ENCODE measurements at places on chromosomes 1 and 21.
A peak's percentile ranks its signal among the peaks of the same experiment; 100 is the strongest.

DNA sequence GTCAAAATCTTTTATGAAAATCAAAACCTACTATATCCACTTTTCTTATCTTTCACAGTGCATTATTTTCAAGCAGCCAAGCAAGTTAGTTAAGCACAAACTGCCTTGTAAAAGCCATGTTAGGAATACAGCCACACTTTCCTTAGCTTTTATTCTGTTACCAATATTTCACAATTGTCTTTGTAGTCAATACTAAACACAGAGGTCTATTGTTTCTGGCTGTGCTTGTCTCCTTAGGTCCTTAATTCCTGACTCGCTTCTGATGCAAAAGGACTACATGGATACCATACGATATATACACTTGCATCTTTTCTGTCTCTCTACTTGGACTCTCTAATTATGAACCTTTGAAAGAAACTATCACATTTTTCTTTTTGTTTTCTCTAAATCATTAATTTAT lies 331.8 kb downstream of the NEGR1 start:
- DNase-seq: no peak

DNA sequence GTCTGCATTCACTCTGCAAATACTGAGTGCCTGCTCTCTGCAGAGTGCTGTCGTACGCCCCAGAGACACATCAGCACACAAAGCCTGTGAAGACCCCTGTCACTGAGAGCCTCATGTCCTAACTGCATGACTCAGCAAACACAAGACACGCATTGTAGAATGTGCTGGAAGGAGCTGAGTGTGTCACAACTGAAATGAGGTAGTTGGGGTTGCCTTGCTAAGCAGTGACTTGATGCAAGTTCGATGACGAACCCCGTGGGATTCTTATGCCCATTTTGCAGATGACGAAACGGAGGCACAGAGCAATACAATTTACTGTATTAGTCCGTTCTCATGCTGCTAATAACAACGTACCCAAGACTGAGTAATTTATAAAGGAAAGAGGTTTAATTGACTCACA lies 65.1 kb downstream of the RIPK4 start:
- no peak for DNase-seq

GRCh38 chr1:86852289-86852688 lies 61.6 kb downstream of the SELENOF start:
- no peak for DNase-seq

DNA sequence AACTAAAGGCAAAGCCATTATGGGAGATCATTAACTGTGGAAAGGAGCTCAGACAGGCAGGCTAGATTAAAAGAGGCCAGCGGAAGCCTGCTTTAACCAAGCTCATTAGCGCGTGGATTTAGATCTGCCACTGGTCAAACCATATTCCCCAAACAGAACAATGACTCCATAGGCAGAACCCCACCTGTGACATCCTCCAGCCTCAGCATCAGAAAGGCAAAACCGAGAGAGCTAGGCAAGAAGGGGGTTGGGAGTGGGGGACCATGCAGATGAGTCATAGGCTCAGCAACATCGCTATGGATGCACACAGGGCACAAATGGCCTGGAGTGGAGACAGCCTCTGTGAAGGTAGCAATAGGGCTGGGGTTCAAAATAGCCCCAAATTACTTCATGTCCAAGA lies 20.6 kb downstream of the MKNK1 start:
- DNase-seq: no peak

- no peak for DNase-seq
Measured at GRCh38 chr1:49187056-49187455, 410.4 kb upstream of the BEND5 start.

- peak; percentile 63 for DNase-seq
Measured at GRCh38 chr21:46459356-46460112, 843 bp downstream of the DIP2A start.

GRCh38 chr1:117879284-117879683 lies 50.1 kb downstream of the GDAP2 start:
- no peak for DNase-seq

DNA sequence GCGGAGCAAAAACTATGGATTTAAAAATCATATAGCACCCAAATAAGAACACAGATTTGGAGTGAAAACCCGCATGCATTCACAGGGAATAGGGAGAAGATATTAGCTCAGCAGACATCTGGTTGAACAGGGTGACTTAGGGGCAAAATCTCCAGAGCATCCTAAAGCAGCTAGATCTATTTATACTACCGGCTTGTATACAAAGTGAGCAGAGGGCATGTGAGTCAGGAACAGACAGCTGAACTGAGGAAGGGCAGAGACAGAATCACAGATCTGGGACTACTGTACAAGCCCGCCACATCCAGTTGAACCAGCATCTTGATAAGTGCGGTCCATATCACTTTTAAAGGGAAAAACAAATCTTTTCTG lies 35.2 kb upstream of the EXOSC10 start:
- no peak for DNase-seq

GRCh38 chr1:188590641-188591040 lies 1761.9 kb downstream of the PLA2G4A start:
- no peak for DNase-seq

DNA sequence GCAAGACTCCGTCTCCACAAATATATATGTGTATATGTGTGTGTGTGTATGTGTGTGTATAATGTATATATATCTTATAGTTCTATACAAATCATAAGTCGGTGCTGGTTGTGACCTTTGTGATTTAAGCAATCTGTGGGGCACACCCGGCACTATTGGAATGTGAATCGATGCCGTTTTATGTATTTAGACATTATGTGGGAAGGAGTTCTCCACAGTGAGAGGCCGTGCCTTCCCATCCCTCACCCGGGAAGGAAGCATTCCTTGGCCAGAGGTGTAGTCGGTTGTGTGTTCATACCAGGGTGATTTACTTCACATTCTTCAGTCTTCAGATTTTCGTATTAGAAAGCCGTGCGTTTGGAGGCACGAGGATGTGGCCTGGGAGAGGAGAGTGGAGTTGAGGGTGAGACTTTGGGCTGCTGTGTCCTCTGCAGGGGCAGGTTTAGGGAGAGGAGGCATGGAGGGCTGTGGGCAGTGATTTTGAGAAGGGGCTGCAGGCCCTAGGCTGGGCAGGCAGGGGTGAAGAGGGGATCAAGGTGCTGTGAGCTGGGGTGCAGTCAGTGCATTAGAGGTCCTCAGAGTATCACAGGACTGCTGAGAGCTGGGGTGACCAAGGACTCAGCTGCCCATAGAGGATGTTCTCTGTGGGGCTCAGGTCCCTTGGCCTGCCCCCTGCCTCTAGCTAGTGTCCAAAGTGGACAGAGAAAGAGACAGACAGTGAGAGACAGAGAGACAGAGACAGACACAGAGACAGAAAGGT lies 57.7 kb downstream of the TRIM11 start:
- DNase-seq: peak; percentile 36

GRCh38 chr1:95181096-95181495 lies 52.9 kb upstream of the RWDD3 start:
- no peak for DNase-seq

- no peak for DNase-seq
Measured at GRCh38 chr1:167756730-167757405, 35.1 kb downstream of the MPZL1 start.

- no peak for DNase-seq
Measured at GRCh38 chr1:240474133-240474614, 137.8 kb downstream of the GREM2 start.

DNA sequence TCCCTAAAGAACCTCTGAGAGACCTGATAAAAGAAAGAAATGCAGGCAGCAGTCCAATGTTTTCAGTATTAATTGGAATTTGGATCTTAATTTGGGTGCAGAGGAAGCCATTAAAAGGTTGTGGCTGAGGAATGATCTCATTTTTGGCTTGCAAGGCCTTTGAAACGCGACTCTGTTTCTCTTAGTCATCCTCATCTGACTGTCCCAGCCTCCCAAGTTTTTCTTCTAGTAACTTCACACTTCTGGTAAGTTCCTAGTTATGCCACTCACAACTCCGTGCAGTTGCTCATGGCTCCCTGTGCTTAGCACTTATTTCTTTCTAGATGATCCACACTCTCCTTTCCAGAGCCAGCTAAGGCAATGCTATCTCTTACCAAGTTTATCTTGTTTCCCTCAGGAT lies 147.4 kb upstream of the USP24 start:
- DNase-seq: no peak

GRCh38 chr1:25774921-25775771 lies 24.8 kb upstream of the SELENON start:
- peak; percentile 87 for DNase-seq

GRCh38 chr1:109438798-109439297 lies 12.6 kb upstream of the PSMA5 start:
- DNase-seq: no peak

DNA sequence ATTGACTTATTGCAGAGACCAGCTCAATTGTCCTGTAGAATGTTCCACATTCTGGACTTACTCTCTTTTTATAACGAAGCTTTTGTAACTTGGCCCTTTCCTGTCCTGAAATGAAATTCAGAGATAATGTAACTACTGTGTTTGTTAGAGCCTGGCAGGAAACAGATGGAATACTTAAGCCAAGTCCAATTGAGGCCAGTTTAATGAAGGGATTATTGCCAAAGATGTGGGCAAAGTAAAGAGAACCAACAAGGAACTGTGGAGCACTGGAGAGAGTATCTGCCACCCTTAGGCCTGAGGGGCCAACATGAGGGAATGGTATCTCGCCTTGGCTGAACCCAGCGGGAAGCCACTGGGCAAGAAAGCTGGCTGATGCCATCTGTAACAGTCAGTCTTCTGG lies 32.9 kb downstream of the MFSD2A start:
- no peak for DNase-seq

DNA sequence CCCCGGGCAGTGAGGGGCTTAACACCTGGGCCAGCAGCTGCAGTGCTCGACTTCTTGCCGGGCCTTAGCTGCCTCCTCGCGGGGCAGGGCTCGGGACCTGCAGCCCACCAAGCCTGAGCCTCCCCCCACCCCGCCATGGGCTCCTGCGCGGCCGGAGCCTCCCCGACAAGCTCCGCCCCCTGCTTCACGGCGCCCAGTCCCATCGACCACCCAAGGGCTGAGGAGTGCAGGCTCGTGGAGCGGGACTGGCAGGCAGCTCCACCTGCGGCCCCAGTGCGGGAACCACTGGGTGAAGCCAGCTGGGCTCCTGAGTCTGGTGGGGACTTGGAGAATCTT lies 67.8 kb upstream of the NR5A2 start:
- DNase-seq: no peak

DNA sequence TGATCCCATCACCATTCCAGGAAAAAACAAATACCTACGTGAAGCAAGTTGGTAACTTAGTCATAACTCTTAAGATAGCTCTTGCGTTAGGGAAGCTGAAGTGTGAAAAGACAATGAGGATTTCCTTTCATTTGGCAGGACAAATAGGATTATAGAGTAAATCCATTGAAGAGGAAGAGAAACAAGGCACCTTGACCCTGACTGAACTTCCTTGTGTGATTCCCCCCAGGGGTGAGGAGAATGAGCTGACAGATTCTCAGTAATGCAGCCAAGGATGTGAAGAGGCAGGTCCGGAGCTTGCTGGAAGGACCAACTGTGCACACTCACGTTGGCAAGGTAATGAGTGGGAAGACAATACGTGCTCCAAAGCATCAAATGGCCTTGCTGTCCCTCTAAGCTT lies 55.0 kb upstream of the HMCN1 start:
- no peak for DNase-seq

GRCh38 chr1:114043054-114043453 lies 63.8 kb downstream of the OLFML3 start:
- DNase-seq: no peak

- no peak for DNase-seq
Measured at GRCh38 chr21:34810786-34811185, 142.0 kb downstream of the CLIC6 start.

DNA sequence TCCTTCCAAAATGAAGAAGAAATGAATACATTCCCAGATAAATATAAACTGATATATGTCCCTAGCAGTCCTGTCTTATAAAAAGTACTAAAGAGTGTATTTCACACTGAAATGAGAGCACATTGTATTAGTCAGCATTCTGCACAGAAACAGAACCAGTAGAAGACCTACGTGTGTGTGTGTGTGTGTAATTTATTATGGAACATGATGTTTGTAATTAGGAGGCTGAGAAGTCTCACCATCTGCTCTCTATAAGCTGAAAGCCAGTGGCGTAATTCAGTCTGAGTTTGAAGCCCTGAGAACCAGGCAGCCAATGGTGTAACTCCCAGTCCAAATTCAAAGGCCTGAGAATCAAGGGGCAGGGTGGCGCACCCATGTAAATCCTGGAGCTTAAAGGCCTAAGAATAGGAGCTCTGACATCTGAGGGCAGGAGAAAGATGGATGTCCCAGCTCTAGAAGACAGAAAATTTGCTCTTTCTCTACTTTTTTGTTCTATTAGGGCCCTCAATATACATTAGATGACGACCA lies 146.5 kb upstream of the LYPLAL1 start:
- no peak for DNase-seq

GRCh38 chr1:25807480-25808390 lies 7.7 kb downstream of the SELENON start:
- no peak for DNase-seq

GRCh38 chr21:43884861-43885417 lies 19.9 kb downstream of the AGPAT3 start:
- peak; percentile 69 for DNase-seq

DNA sequence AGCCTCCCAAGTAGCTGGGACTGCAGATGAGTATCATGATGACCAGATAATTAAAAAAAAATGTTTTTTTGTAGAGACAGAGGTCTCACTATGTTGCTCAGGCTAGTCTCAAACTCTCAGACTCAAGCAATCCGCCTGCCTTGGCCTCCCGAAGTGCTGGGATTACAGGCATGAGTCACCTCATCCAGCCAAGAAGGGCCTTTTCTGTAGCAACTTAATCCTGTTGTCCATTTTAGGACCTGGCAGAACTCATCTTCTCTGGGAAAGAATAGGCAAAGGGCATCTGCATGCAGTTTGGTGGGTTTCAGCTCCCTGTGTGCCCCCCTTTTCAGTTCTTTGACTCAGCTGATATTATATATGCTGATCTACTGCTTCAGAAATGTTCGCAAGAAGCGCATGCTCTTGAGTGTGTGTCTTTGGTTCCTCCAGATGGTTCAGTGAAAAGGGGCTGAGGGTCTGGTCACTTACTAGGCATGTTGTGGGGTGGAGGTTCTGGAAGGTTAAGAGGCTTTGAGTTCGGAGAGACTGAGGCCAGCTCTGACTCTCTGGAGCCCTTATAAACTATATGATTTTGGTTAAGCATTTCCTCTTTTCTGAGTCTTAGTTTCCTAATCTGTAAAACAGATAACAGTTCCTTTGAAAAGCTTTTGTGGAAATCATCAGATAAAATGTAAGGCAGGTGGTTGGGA lies 19.4 kb upstream of the SRSF4 start:
- DNase-seq: no peak
